Stimulated activated CD8-positive, alpha-beta memory T cell treated with anti-CD3 and anti-CD28 coated beads, Interleukin-7, amount 100 ng/mL, for 1 hour (primary cell): ENCODE measurements at places on chromosomes 16 and 17.

DNA sequence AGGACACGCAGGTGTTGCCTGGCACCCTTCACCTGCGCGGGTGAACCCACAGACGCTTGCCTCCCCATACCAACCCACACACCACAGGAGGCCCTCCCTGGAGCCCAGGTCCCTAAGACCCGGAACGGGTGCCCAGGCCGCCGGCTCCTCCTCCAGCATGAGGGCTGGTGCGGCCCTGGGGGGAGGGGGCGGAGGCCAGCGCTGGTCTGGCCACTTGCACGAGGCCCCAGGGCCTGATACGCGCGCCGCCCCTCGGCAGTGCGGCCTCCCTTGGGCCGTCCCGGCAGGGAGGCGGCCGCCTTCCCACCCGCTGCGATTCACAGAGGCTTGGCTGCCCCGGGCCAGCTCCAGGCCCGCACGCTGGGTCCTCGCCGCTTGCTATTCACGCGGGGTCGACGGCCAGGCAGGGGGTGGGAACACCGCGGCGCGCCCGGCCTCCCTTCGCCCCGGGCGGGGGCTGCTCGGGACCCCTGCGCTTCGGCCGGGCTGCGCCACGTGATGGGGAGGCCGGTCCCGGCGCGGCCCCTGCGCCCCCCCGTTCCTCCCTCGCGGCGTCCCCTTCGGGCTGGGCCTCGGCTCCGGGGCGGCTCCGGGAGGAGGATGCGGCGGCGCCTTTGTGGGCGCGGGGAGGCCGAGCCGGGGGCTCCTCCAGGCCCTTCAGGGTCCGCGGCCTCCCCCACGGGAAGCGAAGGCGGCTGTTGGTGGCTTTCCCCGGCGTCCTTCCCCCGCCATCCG is 685 bp downstream of the FASN start:
- no peak for DNase-seq

DNA sequence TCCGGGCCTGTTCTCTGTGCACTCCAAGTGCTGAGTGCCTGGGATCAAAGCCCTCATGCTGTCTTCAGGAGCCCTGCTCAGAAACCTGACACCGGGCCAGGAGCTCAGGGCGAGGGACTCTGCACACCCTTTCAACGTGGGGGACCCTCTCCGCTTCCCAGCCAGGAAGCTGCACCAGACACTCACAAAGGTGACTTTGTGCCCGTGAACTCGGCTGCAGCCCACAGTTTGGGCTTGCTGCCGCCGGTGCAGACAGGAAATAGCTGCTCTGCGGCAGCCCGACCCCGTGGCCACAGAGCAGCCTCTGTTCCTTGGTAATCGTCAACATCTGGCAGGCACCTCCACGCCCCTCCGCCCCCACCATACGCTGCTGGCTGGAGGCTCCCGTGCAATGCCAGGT is 93.4 kb upstream of the METRNL start:
- DNase-seq, result peak; percentile 30

DNA sequence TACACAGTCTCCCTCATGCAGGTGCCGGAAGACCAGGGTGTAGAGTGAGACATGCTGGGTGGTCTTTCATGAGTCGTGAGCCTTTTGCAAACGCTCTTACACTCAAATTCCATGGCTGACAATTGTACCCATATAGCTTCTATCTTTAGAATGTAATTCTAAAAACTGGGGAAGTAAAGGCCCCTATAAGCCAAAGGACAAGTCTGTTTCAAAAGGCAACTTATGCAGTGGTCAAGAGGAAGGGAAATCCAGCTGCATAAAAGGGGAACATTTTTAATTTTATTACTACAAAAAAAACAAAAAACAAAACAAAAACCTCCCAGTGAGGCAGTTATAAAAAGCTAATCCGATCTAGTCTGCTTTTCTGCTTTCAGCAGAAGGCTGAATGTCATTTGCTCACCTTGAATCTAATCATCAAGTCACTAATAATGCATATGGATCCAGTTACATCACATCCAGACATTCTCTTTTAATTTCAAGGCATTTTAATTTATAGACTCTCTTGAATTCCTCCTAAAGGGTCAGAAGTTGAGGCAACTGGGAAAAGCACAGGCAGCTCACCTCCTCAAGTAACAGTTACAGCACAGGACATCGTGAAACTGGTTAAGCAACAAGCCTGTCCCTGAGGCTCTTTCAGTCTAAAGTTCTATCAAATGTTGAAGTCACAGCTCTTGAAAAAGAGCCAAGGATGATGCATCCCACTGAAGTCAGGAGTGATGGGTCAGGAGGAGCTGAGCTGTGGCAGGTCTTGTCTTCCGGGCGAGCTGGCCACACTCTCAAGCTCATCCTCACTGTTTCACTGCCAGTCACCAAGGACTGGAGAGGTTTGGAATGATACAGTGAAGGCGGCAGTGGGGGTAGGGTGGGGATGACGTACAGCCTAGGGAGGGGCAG is 99.7 kb downstream of the VPS53 start:
- no peak for DNase-seq

DNA sequence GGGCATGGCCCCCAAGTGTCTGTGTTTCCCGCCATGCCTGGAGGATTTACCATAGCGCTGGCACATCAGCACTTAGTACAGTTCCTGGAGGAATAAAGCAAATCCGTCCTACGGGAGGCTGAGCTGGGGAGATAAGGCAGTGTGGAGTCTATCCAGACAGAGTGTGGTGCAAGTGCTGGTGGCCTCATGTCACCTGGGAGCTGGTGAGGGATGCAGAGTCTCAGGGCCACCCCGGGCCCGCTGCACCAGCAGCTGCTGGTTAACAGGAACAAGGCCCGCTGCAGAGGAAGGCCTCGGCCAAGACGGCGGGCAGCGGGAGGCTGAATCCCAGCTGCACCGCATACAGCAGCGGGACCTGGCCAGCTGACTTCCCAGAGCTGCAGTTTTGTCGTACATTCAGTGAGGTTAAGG is 57.3 kb upstream of the CDC42EP4 start:
- no peak for DNase-seq

DNA sequence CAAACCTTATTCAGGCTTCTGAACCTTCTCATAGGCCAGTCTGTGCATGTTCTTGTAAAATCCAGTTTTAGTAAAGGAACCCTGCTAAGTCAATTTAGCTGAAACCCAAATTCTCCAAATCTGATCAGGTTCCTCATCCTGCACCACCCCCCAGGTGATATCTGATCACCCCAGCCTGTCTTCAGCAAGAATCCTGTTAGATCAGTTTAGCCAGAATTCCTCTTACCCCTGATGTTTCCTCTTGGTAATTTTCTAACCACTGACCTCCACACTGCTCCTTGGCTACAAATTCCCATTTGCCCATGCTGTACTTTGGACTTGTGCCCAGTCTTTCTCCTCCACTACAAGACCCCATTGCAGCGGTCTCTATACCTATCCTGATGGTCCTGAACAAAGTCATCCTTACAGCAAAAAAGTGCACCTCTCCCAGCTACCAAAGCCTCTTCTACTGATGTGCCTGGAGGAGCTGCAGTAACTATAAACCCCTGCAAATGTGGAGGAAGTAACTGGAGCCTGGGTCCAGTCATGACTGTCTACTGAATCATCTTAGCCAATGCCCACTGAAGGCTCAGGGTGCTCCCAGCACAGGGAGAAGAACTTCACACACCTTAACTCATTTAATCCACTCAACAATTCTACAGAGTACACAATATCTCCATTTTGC is 23.8 kb downstream of the TEX14 start:
- DNase-seq, result no peak

- DNase-seq, result no peak
These were observed 11.2 kb upstream of the SBK1 start for GRCh38 chr16:28280881-28281836.

DNA sequence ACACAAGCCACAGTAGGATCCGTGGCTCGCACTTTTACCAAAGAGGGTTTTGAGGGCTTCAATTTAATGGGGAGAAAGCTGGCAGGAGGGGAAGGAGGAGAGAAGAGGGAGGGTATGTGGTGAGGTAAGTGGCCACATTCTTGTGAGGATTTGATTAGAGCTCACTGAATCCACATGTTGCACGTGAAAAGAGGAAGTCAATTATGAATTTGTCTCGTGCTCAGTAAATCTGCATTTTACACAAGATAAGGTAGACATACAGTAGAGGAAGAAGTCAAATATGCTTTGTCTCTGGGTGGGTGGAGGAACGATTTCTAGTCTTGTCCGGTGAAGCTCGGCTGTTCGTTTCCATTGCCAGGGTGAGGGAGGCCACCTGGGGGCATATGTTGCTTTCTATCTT is 862 bp downstream of the ZNF232 start:
- no peak for DNase-seq

GRCh38 chr16:75235721-75236193 is 15.7 kb downstream of the BCAR1 start:
- DNase-seq, result no peak

DNA sequence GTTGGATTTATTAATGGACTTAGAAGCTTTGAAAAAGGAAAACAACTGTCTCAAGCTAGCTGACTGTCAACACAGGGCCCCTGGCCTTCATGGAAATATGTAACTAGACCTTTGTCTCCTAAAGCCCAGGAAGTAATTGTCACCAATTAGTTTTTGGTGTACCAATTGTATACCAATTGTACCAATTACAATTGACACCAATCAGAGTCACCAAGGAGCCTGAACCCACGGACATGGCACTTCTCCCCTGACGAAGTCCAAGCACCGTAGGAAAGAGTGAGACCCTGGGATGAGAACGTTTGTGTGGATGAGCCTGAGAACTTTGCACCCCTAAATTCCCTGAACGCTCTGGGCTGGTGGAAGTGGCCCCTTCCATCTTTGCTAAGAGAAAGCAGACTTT is 129.0 kb downstream of the ENGASE start:
- no peak for DNase-seq

DNA sequence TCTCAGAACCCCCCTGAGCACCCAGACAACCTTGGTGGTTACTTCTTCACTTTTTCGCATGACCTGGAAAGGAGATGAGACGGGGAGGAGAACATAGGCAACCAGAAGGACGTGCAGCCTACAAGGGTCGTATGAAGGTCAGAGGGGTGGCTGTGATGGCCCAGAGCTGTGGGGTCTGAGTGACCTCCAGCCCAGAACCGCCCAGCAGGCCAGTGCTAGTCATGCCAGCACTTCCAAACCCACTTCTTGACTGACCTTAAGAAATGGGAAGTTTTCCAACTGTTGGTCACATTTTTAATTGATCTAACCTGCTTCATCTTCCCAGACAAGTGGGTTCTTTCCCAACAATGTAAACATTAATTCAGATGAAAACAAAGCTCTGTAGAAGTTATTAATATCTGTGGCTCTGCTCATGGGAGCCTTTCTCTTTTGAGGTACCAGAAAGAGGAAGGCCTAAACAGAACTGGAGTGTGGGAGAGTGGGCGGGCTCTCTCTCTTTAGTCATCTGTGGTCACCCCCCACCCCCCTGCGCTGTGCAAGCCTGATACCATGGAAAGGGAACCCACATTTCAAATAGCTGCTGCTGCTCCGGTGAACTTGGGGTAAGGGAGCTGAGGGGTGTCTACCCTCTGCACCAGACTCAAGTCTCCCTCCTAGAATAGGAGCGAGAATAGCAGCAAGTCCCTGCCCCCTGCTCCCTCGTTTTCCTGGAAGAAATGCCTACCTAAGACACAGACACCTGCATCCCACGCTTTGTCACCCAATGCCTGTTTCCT is 101.6 kb downstream of the RAB11FIP4 start:
- DNase-seq, result peak; percentile 49

GRCh38 chr16:48188449-48189102 is 32.8 kb upstream of the ABCC12 start:
- no peak for DNase-seq

- no peak for DNase-seq
These were observed 10.4 kb downstream of the SLC25A10 start for GRCh38 chr17:81722184-81723120.

GRCh38 chr16:65833171-65833871 is 533.2 kb upstream of the CDH5 start:
- no peak for DNase-seq

DNA sequence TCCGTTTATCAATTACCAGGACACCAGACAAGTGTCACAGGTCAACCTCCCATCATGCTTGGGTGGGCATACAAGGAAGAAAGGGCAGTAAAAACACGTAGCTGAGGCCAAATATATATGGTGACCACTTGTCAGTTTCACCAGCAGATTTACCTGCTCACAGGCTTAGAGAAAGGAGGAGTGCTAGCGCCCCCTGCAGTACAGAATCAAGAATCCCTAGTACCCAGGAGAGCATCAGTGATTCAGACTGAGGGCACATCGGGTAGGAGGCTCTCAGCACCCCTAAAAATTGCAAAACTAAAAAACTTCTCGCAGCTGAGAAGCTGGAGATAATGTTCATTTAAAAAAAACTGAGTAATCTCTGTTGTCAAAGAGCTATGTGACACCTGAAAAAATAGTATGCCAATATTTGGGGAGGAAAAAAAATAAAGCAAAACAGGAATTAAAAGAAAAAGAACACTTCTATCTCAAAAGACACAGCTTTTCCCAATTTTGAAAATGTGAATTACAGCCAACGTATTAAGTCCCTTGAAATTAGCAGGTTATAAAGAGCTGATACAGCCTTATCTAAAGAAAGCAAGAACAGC is 21.2 kb upstream of the MON1B start:
- DNase-seq, result no peak

DNA sequence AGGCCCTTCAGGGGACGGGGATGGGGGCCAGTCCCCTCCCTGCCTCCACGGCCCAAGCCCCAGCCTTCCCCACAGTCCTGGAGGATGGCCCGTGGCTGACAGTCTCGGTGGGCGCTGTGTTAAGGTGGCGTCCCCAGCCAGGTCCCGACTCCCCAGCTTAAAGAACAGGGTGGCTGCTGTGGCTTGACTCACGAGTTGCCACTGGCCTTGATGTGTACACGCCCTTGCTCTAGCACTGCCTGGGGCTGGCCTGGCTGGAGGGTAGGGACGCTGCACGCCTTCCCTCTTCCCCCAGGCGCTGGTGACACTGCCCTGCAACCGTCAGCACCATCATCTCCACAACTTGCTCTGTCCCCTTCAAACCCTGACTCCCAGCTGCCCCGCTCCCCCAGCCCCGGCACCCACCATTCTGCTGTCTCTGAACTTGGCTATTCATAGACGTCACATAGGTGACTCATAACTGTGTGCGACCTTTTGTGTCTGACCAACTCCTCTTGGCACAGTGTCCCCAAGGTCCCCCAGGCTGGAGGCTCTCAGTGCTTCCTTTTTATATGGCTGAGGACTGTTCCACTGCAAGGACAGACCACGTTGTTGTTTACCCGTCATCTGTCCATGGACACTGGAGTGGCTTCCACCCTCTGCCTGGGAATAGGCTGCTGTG is 6.3 kb downstream of the GNPTG start:
- no peak for DNase-seq

DNA sequence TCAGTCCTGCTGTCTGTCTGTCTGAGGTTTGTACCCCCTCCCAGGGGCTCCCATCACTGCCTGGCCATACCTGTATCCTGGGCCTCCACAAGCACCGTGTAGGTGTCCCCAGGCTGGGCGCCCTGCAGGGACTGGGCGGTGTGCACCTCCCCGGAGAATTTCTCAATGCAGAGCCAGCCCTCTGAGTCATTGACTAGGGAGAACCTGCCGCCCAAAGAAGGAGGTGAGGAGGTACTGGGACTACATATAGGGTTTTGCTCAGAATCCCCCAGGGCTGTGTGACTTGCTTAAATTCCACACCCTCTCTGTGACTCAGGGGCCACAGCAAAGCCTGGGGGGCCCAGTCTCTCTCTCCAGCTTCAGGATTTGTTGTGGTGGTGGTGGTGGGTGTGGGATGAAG is 7.6 kb downstream of the CDH16 start:
- no peak for DNase-seq

- no peak for DNase-seq
These were observed 53.7 kb downstream of the RPH3AL start for GRCh38 chr17:298791-299450.
